ENCODE measurements at places on chromosomes 5 and 9. TPM values are rescaled to one million over a fixed set of nuclear protein-coding genes. Genes with fewer than 3 reads are reported as not detected.

GRCh38 chr5:141634720-141635119 is 1.9 kb downstream of the HDAC3 start:
- no peaks in the 10 kb centered on the region for H3K27me3 ChIP-seq
- peaks cover 24% of the 10 kb centered on the region for H3K4me1 ChIP-seq
- H3K4me3 ChIP-seq: no peak overlapping the region
- no peak overlapping the region for H3K27ac ChIP-seq

DNA sequence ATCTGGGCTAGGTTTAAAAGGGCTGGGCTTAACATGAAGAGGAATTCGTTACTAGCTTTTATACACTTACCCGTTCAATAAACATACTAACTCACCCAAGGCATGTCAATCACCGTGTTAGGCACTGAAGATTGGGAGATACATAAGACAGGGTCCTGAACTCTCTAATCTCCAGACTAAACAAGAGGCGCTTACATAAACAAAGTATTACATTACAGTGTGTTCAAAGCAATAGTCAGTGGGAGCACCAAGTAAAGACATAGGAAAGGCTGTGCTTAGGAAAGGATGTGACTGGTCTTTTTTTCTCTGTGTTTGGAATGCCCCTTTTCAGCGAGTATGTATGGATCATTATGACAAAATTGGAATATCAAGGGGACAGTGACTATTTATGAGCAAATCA is 203.6 kb upstream of the ADRA1B start:
- no peaks in the 10 kb centered on the region for H3K36me3 ChIP-seq
- no peak overlapping the region for H3K27ac ChIP-seq
- H3K4me3 ChIP-seq: no peak overlapping the region
- no peak for DNase-seq
- no peaks in the 10 kb centered on the region for H3K27me3 ChIP-seq

DNA sequence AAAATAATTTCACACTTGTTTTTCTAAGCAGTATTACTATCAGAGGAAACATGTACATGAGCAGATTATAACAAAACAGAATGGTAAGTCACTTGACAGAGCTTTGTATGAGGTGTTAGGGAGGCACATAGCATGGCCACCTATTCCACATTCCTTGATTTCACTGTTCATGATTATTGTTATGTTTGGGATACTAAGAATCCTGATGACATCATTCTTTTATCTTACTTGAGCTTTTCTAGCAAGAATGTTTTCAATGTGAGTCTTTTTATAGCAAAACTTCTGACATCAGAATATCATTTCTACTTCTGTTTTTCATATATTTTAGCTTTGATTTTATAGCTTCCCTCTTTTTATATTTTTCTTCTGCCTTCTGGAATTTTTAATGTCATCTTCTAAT is 208.2 kb downstream of the DMRTA1 start:
- no peaks in the 10 kb centered on the region for H3K27me3 ChIP-seq
- no peak overlapping the region for H3K4me3 ChIP-seq
- no peaks in the 10 kb centered on the region for H3K36me3 ChIP-seq

DNA sequence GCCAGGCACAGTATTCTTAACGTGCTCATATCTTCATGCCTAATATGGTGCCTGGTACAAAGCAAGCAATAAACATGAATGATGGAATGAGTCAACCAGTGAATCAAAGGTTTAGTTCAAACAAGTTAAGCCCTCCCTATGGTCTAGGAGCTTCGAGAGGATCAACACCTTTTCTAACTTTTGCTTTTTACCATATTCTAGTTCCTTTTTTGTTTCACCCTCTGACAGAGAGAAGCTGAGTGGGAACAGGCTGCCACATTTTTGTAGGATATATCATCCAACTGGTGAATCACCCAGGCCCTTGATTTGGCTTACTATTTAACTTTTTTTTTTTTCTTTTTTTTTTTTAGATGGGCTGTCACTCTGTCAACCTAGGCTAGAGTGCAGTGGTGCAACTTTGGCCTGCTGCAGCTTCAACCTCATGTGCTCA is 39.3 kb upstream of the TNC start:
- H3K4me1 ChIP-seq: peaks cover 20% of the 10 kb centered on the region
- DNase-seq: peak; percentile 49
- H3K27me3 ChIP-seq: no peaks in the 10 kb centered on the region
- no peak overlapping the region for H3K4me3 ChIP-seq

Gene SH2D3C
- 1.3 TPM for total RNA-seq

- DNase-seq: no peak
- H3K4me1 ChIP-seq: peaks cover 86% of the 10 kb centered on the region
- H3K4me3 ChIP-seq: no peak overlapping the region
- H3K27me3 ChIP-seq: no peaks in the 10 kb centered on the region
- no peaks in the 10 kb centered on the region for H3K36me3 ChIP-seq
These were observed 116.7 kb downstream of the UGCG start for GRCh38 chr9:112013266-112013665.

GRCh38 chr9:90770927-90771326 is 30.7 kb upstream of the SYK start:
- H3K27me3 ChIP-seq: 0 out of 2 replicates have a peak, but pooled peaks cover 3% of the 10 kb centered on the region
- H3K27ac ChIP-seq: no peak overlapping the region
- H3K4me3 ChIP-seq: no peak overlapping the region
- no peaks in the 10 kb centered on the region for H3K4me1 ChIP-seq

DNA sequence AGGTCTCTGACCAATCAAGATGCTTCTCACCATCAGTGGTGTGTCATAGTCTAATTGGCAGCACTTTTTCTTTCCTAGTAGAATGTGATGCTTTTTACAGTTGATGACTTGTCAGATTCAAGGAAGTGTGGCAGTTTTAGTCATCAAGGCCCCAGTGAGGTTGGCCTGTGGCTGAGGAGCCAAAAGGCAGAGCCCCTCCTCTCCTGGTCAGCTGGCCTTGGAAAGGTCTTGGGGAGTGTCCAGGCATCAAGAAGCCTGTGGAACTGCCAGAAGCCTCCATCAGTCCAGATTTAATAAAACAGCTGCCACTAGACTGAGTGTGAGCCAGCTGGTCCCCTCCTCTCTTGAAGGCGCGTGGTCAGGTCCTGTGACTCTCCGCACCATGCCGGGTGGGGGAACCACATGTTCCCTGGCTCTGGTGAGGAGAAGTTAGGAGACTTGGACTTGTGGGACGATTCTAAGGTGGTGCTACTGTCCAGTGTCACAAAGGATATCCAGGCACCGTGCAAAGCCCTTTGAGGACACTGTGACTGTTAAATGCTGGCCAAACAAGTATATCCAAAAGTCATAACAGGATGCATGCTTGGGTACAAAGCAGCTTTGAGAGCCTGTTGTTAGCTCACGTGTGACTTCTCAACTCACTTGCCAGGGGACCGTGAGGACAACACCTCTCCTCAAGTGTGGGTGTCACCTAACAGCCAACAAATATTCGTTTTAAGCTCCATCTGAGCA is 6.1 kb upstream of the ANGPTL2 start:
- no peaks in the 10 kb centered on the region for H3K36me3 ChIP-seq
- DNase-seq: no peak
- H3K4me1 ChIP-seq: peaks cover 22% of the 10 kb centered on the region
- no peaks in the 10 kb centered on the region for H3K27me3 ChIP-seq

- no peaks in the 10 kb centered on the region for H3K36me3 ChIP-seq
- no peak for DNase-seq
- no peak overlapping the region for H3K4me3 ChIP-seq
- H3K4me1 ChIP-seq: no peaks in the 10 kb centered on the region
These were observed 646.1 kb upstream of the SEMA6A start for GRCh38 chr5:117220730-117221129.

DNA sequence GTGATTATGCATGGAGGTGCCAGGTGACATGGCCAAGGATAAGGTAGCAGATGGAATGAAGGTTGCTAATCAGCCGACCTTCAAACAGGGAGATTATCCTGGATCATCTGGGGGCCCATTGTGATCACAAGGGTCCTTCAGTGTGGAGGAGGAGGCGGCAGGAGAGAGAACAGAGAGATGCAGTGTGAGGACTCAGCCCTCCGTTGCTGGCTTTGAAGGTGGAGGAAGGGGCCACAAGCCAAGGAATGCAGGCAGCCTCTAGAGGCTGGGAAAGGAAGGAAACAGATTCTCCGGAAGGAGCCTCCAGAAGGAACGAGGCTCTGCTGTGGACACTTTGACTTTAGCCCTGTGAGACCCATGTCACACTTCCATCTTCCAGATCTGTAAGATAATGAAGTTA is 27.4 kb upstream of the EEIG1 start:
- H3K4me3 ChIP-seq: no peak overlapping the region
- no peaks in the 10 kb centered on the region for H3K27me3 ChIP-seq
- H3K27ac ChIP-seq: peak overlapping the region; percentile 50
- no peak for DNase-seq
- no peaks in the 10 kb centered on the region for H3K36me3 ChIP-seq
